Skin of body (tissue), 3 donors: ENCODE measurements at places on chromosomes 16 and 17. TPM values are rescaled to one million over a fixed set of nuclear protein-coding genes. Genes with fewer than 3 reads are reported as not detected.

DNA sequence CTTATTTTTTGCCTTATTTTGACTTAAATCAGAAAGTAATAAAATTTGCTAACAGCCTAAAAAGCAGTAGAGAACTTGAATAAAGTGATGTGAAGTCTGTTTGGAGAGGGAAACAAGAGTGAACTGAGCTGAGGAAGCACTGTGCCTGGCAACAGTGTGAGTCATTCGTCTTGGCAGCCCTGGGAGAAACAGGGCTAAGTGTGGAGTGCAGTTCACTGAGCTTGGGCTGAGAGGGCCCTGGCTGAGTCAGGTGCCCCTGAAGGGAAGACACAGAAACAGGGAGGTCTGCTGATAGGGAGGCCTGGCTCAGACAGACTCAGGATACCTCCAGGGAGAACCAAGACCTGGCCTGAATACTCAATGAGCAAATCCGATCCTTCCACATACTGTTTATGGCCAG is 132.1 kb downstream of the HS3ST4 start:
- DNase-seq = no peak

GRCh38 chr17:6084311-6085161 is 14.4 kb downstream of the WSCD1 start:
- DNase-seq = no peak

SCGB1C2 gene
- total RNA-seq = not detected

MYH2 gene
- 79.7 TPM for total RNA-seq

YBX2 gene
- total RNA-seq = 1.3 TPM
